ENCODE measurements at places on chromosomes 3 and 15.

GRCh38 chr15:74725845-74726773 is 781 bp upstream of the CYP1A1 start:
- DNase-seq = peak; percentile 63

GRCh38 chr3:47333907-47334306 is 46.9 kb upstream of the PTPN23 start:
- DNase-seq = no peak

- DNase-seq = no peak
Measured at GRCh38 chr3:46383951-46384330, 13.2 kb downstream of the CCR5 start.

- no peak for DNase-seq
Measured at GRCh38 chr3:102189956-102190723, 244.7 kb upstream of the ZPLD1 start.

DNA sequence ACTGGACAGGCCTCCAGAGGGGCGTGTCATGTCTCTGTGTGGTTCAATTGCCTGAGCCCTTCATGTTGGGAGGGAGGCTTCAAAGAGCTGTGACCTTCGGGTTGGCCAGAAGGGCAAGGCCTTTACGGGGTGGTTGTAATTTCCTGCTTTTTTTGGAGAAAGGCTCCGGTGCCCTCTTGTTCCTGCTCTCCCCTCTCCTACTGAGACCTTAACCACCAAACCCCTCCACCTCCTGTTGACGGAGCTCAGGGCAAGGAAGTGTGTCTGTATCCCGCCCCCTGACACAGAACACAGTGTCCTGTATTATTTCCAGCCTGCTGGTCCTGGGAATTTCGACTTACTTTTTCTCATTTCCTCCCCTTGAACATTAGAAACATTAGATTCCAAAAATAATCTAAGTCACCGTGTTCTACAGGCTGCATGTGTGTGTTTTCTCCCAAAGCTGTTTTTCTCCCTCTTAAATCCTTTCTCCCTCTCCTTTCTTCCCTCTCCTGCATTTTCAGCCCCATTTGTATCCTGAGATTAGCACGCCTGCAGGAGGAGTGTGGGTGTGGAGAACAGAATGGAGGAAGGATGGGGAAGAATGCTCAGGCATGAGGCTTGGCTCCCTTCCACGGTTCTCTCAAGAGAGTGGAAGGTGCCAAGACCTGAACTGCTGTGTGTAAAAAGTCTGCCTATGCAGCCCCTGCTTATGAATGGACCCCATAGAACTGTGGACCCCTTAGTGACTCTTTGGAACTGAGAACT is 285.4 kb upstream of the ROPN1 start:
- no peak for DNase-seq

DNA sequence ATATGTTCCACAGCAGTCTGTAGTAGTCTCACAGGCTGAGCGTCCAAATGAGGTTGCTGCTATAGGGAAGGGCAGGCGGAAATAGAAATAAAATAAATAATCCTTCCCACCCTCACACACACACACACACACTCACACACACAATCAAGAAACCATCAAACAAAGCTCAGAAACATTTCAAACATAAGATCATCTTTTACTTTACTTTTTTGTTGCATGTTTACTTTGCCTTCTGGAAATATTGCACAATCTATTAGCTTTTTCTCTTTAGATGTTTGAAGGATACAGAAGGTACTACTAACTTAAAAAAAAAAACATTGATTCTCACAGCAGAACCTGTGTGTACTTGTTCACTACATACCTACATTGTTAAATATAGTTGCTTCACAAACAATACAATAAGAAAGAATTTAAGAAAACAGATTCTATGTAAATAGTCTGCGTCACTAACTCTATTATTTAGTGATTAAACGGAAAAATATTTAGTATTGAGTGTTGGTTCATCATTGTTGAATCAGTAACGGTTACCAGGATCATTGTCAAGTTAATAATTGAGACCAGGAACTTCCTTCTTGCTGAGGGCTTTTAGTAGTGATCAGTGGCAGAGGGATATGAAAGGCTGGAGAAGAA is 20.5 kb downstream of the ALCAM start:
- DNase-seq = no peak

GRCh38 chr15:101458158-101458900 is 31.2 kb downstream of the PCSK6 start:
- DNase-seq = no peak

- no peak for DNase-seq
Measured at GRCh38 chr3:8938021-8938420, 25.3 kb downstream of the RAD18 start.

DNA sequence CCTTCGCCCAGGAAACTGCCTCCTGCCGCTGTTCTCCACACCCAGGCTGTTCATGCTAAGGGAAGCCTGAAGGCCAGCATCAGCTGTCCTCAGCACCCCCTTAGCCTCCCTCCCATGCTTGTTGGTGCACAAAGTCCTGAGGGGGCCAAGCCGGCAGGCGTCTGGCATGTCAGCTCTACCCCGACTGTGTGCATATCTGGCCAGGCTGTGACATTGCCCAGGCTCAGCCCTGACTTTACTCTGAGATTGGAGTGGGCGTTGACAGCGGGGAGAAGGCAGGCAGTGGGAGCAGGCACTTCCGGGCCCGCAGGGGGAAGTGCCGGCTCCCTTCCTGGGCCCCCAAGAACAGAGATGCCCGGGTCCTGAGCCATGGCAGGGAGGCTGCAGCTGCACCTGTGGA is 492.2 kb downstream of the AGBL1 start:
- DNase-seq = no peak

- no peak for DNase-seq
Measured at GRCh38 chr15:23033979-23034378, 5.4 kb downstream of the TUBGCP5 start.

- peak; percentile 28 for DNase-seq
Measured at GRCh38 chr15:90358124-90359033, 6.3 kb downstream of the ZNF774 start.

DNA sequence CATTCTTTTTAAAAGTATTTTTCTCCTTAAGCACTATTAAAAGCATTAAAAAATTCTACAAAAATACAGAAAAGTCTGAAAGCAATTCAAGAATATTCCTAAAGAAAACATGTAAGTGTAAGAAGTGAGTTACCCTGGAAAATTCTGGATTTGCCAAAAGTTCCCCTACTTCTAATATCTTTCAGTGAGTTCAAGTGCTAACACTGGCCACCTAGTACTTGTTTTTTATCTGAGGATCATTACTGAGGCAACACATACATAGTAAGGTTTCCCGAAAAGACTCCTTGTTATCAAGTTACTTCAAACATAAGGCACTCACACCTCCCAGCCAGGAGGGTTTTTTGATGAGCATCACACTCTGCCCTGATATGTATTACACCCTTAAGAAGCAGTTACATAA is 158.4 kb downstream of the TIGIT start:
- DNase-seq = no peak

DNA sequence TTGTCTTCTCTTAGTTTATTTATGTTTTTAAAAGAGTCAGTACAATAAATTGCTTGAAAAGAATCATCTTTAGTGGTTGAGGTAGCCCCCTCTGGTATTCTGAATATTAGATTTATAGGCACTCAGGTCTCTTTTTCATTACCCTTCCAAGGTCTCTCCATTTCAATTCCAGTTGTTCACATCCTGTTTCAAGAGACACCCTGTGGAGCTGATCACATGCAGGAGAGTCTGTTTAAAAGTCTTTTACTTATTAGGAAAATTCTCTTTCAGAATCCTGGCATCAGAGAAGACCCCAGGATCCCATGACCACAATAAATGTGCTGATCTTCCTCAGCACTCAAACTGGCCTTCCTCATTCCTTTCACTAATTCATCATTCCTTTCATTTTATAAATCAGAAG is 195.7 kb downstream of the ZIC4 start:
- no peak for DNase-seq

GRCh38 chr15:67134067-67134838 is 68.9 kb downstream of the SMAD3 start:
- DNase-seq = peak; percentile 84

DNA sequence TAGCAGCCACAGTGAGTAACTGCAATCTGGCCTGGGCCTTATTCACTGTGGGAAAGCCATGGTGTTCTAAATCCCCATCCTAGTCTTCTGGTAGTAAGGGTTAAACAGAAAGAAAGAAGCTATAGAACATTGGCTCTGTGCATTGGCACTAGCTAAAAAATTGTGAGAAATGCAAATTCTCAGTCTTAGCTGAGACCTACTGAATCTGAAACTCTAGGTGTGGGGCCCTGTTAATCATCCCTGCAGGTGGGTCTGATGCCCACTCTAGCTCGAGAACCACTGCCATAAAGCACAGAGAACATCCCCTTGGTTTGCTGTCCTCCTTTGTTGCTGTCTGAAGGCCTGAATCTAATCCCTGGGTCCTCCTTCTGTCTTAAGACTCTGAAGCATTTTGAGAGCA is 59.3 kb downstream of the MEIS2 start:
- no peak for DNase-seq

DNA sequence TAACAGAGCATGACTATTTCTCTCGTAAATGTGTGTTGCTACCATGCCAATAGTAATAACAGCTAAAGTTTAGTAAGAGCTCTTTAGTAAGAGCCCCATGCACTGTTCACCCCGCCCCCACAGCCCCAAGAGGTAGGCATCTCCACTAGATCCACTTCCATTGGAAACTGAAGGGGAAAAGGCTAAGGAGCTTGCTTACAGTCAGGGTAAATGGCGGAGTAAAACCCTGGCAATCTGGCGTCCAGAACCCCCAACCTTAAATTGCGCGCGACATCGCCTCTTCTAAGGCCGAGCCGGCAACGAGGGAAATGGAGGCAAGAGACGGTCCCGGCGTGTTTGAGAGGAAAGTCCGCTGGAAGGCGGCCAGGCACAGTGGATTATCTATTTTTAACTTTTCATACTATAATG is 654 bp upstream of the C3orf38 start:
- DNase-seq = no peak

DNA sequence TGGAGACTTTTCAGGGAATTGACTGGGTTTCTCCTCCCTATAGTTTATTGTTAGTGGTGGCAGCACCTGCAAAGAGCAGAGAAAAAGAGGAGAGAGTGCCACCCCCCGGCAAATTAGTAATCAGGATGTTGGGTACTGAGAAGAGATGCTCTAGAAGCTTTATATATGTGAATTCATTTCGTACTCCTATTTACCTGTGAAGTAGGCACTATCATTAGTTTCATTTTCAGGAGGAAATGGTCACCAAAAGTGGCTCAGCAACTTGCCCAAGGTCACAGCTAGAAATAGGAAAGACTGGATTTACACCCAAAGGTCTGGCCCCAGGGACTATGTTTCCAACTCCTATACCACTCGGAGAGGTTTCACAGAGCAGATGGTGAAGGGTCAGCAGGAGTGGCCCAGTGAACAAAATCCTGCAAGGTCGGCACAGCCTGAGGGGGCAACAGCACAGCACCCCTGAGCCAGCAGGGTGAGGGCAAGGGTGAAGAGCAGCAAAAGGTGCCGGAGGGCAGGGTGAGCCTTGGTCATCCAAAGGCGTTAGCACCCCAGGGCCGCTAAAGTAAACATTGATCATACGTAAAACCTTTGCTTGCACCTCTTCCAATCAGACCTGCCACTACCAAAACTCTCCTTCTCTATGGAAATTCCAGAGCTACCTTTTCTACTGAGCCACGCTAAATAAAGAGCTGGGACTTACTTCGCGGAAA is 23.6 kb downstream of the VGLL4 start:
- no peak for DNase-seq

GRCh38 chr15:80480909-80481308 is 76.7 kb downstream of the ARNT2 start:
- DNase-seq = no peak

DNA sequence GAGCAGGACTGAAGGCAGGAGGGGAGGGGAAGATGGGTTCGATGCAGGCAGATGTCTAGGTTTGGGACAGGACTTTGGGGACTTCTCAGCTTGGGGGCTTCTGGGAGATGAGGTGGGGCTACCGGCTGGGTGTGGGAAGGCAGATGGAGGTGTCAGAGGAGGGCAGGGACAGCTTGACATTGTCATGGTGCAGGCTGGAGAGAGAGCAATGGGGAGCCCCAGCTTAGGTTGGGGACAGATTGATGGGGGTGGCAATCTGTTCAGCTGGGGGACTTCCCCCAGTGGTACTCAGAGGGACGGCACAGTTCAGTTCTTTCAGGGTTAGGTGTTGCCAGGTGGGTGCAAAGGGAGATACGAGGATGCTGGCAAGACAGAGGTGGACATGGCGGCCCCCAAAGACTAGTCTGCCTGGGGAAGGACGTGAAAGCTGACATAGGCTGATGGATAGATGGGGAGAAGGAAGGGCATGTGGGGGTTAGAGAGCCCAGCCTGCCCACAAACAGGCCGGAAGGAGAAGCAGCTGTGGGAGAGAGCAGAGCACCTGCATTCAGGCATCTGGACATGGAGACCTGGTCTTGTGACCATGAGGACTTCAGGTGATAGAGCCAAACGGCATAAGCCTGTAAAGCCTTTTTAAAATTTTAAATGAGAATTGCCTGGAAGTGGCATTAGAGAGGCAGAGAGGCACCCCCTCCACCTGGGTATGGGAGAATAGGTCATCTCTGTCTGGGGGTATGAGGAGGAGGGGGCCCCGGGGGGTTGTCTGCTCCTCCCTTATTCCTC is 21.1 kb downstream of the ACAA1 start:
- no peak for DNase-seq

- DNase-seq = no peak
Measured at GRCh38 chr3:43028678-43029490, 49.8 kb downstream of the GASK1A start.

DNA sequence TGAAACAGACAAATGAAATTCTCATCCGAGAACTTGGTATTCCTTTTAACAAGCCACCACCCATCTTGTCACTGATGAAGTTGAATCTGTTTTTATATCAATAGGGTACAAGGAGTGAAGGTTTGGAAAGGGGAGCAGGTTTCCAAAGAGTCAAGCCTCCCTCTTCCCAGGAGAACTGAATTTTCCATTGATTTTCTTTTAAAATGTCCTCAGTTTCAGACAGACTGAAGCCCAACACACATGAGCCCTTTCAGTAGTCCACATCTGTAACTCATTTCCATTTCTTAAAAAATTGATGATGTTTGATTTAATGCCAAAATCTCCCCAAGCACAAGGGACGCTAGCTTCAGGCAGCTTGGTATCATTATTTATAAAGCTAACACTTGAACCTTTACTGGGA is 187.7 kb downstream of the FOXB1 start:
- DNase-seq = no peak

GRCh38 chr3:47646362-47646761 is 67.7 kb upstream of the CSPG5 start:
- no peak for DNase-seq

- DNase-seq = peak; percentile 11
Measured at GRCh38 chr15:38864122-38864521, 299.5 kb upstream of the RASGRP1 start.

DNA sequence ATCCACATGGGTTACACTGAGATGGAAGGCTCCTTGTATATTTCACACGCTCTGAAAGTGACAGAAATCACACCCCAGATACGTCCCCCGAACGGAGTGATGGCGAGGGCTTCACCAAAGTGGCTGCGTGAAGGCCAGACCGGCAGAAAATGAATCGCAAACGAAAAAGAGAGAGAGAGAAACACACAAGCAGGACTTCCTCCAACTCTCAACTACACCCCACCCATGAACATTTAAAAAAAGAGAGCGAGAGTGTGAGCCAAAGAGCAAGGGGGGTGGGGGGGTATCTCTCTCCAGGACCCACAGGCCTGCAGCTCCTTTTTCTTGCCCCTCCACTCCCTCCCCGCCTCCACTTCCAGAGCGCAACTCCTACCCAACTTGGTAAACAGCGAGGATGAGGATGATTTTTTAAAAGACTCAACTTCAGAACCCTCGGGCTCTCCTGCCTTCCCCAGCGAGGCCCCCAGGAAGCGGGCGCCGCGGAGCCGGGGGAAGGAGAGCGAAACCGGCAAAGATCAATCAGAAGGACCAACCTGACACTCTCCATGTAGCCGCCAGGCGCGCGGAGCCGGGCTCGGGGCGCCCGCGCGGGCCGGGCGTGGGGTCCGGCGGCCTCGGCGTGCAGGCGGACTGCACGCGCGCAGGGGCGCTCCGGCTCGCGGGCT is 519.1 kb downstream of the FOXP1 start:
- peak; percentile 69 for DNase-seq
